ENCODE measurements at places on chromosomes 12 and 14.

GRCh38 chr12:2173971-2174370 is 121.2 kb downstream of the CACNA1C start:
- DNase-seq: no peak

GRCh38 chr12:115574826-115575225 is 702.7 kb downstream of the MED13L start:
- DNase-seq: no peak

GRCh38 chr12:24081606-24082005 is 132.1 kb upstream of the SOX5 start:
- no peak for DNase-seq

DNA sequence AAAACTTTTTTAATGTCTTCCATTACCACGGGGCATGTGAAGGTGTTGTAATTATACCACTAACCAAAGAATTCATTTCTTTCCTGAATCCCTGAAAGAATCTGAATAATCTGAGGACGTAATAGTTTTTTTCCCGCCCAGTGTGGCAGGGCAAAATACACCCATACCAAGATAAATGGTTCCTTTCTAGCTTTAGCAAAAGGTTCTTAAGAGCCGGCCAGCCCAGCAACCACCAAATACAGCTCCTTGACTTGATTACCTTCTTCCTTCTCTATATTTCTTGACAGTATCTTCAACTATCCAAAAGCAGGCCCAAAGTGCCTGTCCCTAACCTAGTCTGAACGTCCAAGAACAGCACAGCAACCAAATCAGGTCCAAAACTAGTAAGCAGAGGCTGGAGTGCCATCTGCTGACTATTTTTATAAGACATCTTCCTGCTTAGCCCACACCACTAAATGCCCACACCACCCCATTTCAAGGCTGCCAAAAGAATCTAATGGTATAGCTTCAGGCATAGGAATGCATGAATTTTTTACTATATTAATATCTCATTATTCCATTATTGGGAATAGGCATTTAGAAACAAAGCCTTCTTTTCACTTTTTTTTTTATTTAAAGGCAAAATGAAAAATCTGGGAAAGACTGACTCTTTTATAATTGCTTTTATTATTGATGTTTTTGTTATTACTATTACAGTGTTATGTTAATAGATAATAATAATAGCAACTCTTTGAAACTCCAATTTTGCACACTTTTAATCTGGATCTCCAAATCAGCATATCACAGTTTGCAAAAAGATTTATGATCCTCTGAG is 524.4 kb downstream of the MED13L start:
- no peak for DNase-seq

DNA sequence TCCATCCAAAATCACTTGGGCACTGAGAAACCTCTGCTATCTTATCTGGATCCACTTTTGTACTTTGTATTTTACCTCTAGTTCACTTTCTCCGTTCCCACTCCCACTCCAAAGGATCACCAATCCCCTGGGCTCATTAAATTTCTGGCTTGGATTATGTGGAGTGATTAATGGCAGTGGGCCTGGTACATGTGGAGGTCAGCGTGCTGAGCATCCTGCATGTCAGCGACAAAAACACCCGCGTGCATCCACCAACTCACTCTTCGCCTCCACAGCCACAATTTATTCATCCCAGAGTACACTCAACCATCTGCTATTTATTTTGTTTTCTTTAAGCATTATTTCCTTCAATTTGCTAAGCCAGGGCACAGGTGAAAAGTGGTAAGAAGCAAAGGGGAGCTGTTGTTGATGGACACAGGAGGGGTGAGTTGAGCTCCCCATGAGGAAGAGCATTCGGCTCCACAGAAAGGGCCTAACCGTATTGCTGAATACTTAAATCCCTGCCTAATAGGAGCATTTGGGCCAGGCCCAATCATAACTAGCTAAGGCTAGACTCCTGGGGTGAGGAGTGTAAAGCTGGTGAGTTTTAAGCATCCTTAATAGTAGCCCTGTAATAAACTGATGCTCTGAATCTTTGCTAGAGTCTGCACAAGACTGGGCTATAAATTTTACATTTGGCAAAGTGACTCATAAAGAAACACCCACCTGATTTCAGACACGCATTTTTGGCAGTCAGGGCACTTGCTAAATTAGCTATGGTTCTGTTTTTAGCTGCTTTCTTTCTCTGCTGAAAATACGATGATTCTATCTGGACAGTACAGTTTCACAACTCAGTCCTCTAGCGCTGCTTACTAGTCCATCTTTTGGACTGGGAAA is 137.8 kb downstream of the SLC25A21 start:
- no peak for DNase-seq

GRCh38 chr12:51972849-51973273 is 21.4 kb downstream of the ACVR1B start:
- no peak for DNase-seq

GRCh38 chr12:128911861-128912260 is 58.6 kb downstream of the GLT1D1 start:
- DNase-seq: no peak

DNA sequence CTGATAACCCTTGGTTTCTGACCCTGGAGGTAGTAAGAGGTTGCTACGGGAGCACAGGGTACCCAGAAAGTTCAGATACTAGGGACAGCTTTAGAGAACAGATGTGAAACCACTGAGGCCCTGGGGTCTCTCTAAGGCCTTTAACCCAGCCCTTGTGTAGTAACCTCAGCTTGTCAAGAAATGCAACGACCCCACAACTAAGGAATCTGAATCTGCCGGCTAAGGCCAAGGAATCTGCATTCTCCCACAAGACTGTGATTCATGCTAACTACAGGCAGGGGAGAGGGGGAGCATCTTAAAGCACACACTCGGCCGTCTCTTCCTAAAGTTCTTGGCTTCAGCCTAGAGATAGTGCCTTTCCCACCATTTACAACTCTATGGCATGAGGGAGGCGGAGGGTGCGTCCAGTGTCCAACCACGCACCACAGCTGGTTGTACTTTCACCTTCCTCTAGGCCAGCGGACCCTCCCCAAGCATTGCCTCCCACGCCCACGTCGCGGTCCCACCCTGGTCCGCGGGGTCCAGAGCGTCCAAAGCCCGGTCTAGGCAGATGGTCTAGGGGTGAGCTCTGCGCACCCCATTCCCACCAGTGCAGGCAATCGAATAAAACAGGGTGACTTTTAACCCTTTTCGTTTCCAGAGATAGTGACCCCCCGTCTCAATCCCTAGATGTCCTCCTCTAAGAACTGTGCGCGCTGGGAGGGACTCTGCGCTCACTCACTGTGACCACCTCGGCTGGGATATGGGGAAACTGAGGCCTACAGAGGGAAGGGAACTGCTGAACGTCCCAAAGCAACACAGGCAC is 735 bp upstream of the VASH1 start:
- DNase-seq: no peak
